Kasumi-1 (cell line): ENCODE measurements at places on chromosomes 2 and 18.

DNA sequence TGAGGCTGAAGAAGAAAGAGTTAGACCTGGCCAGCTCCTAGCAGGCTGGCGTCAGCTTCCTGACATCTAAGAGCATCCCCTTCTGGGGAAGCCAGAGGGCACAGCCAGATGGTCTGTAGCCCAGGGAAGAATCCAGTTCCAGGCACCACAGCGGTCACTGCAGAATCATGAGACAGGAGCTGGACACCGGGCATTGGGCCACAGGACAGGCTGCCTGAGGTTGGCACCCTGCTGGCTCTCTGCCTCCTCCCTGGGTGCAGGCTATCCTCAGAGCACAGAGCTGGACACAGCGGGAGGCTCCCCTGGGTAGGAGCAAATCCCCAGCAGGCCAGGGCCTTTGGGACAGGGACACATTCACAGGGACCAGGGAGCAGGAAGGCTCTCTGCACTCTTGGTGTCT is 19.8 kb upstream of the ATOH8 start:
- DNase-seq, result no peak

DNA sequence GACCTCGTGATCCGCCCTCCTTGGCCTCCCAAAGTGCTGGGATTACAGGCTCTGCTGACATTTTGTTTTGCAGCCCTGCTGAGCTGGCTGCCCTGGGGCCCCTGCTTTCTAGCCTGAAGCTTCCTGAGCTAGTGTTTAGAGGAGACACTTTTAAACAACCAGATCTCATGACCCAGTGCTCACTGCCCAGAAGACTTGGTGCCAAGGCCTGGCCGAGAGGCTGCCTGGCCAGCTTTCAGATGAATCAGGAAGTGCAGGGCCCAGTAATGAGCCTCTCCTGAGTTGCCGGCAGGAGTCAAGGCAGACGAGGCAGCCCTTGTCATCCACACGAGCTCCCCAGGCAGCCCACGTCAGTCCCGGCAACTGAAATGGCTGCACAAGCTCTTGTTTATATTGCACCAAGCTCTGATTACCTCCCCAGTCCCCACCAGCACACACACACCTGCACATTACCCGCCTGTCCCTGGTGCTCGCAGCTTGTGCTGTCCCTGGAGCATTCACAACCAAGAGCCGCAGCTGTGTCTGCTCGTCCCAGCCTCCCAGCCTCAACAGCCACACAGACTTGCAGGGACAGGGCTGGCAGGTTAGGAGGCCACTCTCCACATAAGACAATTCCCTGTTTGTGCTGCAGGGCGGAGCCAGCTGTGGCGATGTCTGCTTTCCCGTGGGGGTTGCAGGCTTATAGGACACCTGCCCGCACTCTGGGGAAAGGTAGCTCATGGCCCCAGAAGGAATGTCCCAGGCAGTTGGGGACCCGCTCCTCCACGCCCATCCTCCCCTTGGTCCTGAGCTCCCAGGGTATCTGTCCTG is 331.2 kb upstream of the MYT1L start:
- no peak for DNase-seq

DNA sequence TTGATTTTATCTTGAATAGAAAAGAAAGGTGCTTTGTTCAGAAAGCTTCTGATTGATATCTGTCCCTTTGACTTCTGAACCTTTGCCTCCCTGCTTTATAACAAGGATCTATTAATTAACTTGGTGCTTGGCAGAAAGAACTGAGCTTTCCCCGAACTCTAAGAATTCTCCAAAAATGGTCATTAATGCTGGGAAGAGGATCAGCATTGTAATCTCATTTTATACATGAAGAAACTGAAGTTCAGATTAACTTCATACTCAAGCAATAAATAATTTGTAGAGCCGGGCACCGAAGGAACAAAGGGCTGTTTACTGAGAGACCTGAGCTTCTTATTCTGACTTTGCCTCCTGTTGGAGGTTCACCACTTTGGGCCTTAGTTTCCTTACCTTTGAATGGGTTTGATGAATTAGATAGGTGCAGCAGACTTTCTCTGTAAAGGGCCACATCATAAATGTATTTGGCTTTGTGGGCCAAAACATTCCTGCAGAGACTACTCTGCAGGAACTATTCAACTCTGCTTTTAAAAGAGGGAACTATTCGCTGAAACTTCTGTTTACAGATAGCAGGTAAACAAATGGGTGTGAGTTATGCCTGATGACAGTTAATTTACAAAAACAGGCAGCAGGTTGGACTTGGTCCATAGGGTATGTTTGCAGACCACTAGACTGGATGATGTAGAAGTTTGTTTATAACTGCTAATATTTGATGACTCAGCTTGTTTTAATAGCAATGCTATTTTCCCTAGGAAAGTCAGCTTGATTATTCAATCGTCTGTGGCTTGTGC is 272.9 kb downstream of the TGIF1 start:
- DNase-seq, result no peak

DNA sequence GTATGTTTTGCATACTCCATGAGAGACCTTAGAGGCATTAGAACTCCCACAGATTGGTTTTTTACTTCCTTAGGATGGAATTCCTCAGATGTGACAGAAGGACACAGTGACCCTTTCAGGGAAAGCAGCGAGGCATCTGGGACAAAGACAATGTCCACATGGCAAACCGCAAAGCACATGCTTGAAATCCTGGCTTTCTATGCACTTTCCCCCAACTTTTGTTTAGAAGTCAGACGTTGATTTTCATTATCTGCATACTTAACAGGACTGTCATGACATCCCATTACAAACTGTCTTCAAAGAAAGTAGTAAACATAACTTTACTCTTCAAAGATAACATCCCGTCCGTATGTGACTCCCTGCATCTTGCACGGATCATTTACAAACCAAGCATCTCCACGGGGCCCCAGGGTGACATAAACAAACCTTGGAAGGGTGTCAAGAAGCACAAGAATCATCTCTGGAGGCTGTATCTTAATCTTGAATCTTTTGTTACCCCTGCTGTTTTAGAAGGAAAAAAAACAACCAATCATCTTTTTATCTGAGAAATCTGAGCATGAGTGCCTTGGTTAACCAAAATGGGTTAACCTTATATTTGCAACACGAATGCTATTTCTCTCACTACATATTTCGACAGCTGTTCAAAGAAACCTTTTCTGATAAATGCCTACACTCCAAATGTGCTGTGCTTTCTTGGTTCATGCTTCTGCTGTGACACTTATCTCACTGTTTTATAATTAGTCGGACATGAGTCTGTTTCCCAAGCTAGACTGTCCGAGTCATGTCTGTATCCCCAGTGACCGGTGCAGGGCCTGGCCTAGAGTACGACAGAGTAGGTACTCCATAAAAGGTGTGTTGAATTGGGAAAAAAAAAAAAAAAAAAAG is 90.8 kb downstream of the CCBE1 start:
- no peak for DNase-seq

- DNase-seq, result peak; percentile 60
Measured at GRCh38 chr2:70789304-70790135, 923 bp downstream of the FIGLA start.

- no peak for DNase-seq
Measured at GRCh38 chr2:111632661-111633060, 251.3 kb downstream of the ANAPC1 start.

- DNase-seq, result peak; percentile 4
Measured at GRCh38 chr2:142557391-142557790, 320.1 kb upstream of the KYNU start.

GRCh38 chr2:119591523-119591922 is 47.3 kb downstream of the CFAP221 start:
- no peak for DNase-seq

- DNase-seq, result no peak
Measured at GRCh38 chr2:3073704-3074103, 303.9 kb downstream of the EIPR1 start.

DNA sequence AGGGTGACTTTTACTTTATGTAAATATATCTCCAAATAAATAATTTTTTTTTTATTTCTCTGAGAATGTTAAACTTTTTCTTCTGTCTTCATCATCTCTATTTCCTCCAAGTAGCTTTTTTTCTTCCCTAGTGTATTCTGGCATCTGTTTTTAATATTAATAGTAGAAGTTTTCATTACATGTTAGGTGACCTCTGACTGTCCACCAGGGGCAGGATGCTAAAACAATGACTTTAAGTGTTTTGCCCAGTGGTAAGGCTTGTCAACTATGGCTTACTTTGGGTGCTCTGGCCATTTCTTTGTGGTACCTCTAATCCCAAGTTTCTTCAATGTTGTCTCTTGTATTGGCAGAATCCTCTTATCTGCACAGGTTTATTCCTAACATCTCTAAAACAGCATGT is 127.1 kb downstream of the SRBD1 start:
- DNase-seq, result no peak
